ENCODE measurements at places on chromosomes 7 and 10.

DNA sequence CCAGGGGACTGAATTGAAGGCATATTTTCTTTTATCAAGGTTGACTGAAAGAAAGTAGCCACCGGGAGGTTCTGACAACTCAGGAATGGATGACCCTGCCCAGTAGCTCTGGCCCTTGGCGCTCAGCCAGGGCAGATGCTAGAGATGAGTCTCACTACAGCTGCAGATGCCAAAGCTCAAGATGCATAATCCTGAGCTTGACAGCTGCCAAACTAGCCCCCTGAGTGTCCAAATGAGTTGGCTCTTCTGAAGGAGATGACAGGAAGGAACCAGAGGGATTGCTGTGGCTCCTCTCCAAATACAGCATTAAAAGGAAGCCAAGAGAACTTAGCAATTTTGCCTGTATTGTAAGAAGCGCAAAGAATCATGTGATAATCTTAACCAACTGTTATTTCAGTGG lies 78.4 kb downstream of the NXPH1 start:
- no peak for DNase-seq

DNA sequence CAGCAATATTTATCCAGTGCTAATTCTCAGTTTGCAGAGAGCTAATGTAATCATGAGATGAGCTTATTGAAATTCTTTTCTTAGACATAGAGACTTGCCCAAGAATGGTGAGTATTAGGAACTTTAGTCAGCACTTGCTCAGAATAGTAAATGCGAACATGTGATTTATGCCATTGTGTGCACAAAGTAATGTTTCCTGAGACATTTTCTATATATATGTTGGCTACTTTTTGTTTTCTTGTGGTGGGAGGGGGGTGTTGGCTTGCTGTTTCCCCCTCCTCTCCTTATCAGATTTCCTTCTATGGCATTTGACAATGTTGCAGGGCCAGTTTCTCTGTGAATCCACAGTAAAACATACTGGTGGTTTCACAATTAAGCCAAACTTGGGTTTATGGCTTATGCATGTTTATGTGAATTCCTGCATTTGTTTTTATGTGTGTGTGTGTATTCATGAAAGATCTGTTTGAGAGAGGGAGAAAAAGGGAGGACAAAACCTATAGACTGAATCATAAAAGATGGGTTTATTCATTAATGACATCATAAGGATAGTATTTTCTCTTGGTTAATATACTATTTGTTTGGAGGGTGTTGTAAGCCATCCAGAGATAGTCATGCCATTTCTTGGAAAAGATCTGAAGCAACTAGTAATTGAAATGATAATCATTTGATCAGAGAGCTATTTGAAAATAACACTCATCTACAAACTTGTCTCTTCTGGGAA lies 36.3 kb downstream of the ARID5B start:
- no peak for DNase-seq

- DNase-seq = no peak
Observed at GRCh38 chr7:12805957-12806356, 118.5 kb downstream of the ARL4A start.

DNA sequence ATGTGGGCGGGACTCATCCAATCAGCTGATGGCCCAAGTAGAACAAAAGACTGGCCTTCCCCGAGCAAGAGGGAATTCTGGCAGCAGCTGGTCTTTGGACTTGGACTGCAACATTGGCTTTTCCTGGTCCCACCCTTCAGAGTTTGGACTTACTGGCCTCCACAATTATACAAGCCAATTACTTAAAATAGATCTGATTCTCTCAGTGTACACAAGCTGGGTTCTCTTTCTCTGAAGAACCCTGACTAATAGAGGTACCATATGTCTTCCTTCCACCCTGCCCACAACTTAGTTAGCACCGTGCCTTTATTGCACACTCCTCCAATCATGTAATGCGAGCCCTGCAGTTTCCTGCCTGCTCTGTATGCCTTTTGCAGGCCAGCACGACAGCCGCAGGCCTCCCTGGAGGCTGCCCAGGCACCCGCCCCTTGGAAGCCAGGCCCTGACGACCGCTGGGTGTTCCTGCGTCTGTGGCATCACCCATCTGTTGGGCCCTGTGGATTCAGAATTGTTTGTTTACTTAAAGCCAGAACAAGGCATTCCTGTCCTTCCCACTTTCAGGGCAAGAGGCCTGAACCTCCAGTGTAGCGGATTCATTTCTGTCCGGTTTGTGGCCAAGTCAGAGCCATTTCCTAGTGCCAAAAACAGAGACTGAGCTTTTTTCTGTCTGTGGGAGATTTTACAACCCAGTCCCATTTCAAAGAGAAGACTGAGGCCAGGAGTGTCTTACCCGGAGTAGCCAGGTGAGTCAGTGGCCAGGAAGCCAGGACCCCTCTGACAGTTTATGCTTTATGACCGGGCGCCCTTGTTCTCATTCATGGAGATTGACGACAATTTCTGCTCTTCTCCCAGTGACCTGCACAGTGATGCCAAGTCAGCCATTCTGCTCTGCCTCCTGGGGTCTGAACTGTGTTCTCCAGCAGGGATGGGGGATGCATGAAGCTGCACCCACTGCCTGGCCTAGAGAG lies 968 bp upstream of the INMT start:
- DNase-seq = peak; percentile 64

DNA sequence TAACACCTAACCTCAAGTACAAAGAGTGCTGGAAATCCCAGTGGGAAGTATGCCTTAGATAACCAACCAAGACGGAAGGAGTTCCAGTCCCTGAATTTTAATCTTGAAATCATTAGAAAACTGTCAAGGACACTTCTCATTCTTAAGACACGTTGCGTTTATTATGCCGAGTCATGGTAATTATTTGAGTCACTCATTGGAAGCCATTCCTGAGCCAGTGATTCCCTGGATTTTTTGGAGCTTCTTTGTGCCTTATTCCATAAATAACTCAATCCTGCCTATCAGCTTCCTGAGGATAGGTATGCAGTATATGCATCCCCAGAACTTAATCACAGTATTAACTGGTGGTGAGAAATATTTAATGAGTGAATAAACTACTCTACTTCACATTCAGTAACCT lies 77.4 kb downstream of the PPP1R17 start:
- no peak for DNase-seq

- no peak for DNase-seq
Observed at GRCh38 chr7:27377988-27378387, 135.4 kb downstream of the EVX1 start.

DNA sequence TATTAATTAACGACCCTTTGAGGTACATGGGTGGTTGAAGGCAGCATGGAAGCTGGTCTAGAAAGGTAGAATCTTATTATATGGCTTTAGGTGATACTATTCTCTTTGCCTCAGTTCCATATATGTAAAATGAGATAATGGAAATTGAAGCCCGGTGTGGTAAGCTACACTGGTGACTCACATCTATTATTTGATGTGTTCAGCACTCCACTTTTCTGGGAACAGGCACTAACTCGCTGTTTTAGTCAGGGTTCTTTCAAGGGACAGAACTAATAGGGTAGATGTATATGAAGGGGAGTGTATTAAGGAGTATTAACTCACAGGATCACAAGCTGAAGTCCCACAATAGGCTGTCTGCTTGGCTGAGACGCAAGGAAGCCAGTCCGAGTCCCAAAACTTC lies 4.4 kb upstream of the TRUB1 start:
- peak; percentile 47 for DNase-seq

- DNase-seq = no peak
Observed at GRCh38 chr7:23234569-23235296, 11.8 kb upstream of the GPNMB start.

GRCh38 chr10:17675638-17676037 lies 31.7 kb downstream of the STAM start:
- DNase-seq = no peak

- DNase-seq = no peak
Observed at GRCh38 chr10:18449611-18450026, 201.8 kb downstream of the NSUN6 start.

GRCh38 chr10:15703151-15703880 lies 16.4 kb downstream of the ITGA8 start:
- peak; percentile 72 for DNase-seq

GRCh38 chr7:38425509-38425908 lies 152.1 kb upstream of the TARP start:
- DNase-seq = no peak

GRCh38 chr10:88851706-88852105 lies at the start of gene ANKRD22:
Gene ANKRD22, minus strand, starts transcription at chr10:88851844. Its CDS starts 237 bp downstream, at chr10:88851607.
- DNase-seq = peak; percentile 44

- no peak for DNase-seq
Observed at GRCh38 chr10:34576797-34577196, 238.3 kb downstream of the PARD3 start.

GRCh38 chr7:8528311-8528710 lies 94.9 kb downstream of the NXPH1 start:
- no peak for DNase-seq

GRCh38 chr10:63583909-63584724 lies 62.9 kb downstream of the REEP3 start:
- no peak for DNase-seq

DNA sequence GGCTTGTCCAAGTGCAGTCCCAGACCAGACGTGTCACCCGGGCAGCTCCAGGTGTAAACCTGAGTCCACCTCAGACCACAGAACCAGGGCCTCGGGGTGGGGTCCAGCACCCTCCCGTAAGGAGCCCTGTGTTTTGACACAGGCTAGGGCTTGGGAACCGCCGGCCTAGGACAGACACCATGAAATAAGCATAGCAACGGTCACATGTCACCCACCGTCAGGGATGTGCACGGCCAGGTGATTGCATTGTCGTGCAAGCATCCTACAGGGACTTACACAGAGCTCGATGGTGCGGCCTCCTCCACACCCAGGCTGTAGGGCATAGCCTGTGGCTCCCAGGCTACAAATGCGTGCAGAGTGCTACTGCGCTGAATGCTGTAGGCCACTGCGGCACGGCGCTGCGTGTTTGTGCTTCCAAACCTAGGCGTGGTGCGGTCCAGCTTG lies 10.6 kb downstream of the ZFAND2A start:
- DNase-seq = no peak

GRCh38 chr7:472640-472957 lies 47.0 kb downstream of the PDGFA start:
- no peak for DNase-seq

DNA sequence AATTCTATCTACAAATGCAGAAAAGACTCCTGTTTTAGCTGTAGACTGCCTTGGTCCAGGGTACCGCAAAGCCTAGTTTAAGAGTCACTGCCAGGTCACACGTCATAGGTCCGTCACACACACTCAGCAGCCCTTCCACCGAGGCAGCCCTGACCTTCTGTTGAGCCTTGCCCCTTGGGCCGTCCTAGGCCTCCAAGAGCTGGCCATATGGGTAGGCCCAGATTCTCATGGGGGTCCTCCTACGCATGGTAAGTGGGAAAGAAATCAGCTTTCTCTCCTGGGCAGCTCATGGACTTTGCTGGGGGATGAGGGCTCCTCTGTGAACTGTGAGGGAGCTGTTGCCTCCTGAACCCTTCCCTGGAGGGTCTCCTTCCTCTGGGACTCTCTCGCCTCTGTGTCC lies 19.8 kb upstream of the PIK3AP1 start:
- DNase-seq = no peak

- DNase-seq = no peak
Observed at GRCh38 chr10:131775833-131776232, 125.0 kb upstream of the PPP2R2D start.

DNA sequence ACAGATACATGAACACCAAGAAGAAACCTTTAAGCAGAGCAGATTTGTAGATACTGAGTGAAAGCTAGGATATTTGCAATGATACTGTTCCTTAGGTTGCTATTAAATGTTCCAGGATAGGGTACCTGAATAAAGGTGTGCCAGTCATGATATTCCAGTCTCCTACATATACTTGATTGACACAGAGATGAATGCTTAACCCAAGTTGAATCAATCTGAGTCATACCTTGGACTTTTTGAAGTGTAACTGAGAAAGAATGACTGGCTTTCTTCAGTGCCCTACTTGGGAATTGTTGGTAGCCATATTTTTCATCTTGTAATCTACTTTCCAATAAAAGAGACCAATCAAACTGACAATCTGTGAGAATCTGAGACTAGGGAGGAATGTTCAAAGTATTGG lies 805.7 kb upstream of the GHITM start:
- DNase-seq = no peak

All from brain microvascular endothelial cell (primary cell).